ENCODE measurements at places on chromosomes 2 and 18.

GRCh38 chr2:239363946-239364637 lies 36.7 kb downstream of the HDAC4 start:
- no peak for DNase-seq

GRCh38 chr18:38329145-38329544 lies 763.5 kb upstream of the CELF4 start:
- DNase-seq = no peak

- DNase-seq = no peak
Measured at GRCh38 chr18:61742565-61743429, 150.0 kb downstream of the RNF152 start.

- DNase-seq = no peak
Measured at GRCh38 chr2:151374436-151374835, 17.0 kb downstream of the TNFAIP6 start.

DNA sequence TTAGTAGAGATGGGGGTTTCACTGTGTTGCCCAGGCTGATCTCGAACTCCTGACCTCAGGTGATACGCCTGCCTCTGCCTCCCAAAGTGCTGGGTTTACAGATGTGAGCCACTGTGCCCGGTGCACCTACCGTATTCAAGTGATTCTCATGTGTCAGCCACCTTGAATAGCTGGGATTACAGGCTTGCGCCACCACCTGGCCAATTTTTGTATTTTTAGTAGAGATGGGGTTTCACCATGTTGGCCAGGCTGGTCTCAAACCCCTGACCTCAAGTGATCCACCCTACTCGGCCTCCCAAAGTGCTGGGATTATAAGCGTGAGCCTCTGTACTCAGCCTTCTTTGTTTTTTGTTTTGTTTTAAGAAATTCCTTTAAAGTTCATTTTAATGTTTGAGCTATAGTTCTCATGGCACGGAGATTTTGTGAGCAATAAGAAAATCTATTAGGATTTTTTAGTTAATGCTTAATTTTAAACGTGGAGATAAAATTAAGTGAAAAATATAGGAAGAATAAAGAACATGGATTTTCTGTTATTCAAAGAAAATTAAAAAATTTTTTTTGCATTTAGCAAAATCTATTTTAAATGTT lies 242.6 kb downstream of the PHLPP1 start:
- DNase-seq = no peak

DNA sequence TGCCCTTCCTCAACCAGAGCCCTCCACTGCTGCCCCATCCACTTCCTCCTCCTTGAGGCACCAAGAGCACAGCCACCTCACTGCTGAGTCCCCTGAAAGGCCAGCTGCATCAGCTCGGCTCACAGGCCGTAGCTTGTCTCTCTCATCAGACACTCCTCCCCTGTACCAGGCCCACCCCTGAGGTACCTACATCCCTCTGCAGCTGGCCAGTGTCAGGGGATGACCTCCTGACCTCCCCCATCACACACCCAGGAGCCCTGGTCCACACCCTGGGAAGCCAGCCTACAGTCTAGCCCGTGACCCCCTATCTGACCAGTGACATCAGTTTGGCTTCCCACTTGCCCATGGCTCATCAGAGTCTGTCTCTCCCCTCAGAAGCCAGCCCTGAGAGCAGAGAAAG lies 205.6 kb downstream of the TNS1 start:
- DNase-seq = no peak

DNA sequence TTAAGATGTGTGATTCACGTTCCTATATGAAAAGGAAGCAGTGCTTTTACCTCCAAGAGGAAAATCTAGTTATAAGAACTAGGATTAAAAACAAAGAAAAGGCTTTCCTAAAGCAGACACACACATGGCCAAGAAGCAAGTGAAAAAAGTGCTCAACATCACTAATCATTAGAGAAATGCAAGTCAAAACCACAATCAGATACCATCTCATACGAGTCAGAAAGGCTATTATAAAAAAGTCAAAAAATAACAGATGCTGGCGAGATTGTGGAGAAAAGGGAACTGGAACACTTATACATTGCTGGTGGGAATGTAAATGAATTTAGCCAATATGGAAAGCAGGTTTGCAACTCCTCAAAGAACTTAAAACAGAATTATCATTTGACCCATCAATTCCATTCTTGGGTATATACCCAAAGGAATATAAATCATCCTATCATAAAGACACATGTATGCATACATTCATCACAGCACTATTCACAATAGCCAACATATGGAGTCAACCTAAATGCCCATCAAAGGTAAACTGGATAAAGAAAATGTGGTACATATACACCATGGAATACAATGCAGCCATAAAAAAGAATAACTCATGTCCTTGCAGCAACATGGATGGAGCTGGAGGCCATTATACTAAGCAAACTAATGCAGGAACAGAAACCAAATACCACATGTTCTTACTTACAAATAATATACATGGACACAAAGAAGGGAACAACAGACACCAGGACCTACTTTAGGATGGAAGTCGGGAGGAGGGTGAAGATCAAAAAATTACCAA lies 285.3 kb downstream of the RAD51AP2 start:
- no peak for DNase-seq

DNA sequence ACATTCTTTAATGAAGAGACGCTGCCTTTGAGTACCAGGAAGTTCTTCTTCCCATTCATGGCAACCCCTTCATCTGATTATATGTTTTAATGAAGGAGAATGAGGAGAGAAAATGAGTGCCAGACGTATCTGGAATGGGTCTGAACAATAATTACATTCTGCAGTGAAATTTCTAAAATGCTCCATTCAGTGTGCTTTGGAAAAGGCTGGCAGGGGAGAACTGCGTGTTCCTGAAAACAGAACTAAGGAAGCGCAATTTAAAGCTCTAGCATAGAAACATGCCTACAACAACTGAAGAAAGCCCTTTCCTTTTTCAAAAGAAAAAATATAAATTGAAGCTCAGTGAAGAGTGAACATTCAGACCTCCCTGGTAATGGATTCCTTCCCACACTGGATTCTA lies 58.8 kb downstream of the BOD1L2 start:
- no peak for DNase-seq

DNA sequence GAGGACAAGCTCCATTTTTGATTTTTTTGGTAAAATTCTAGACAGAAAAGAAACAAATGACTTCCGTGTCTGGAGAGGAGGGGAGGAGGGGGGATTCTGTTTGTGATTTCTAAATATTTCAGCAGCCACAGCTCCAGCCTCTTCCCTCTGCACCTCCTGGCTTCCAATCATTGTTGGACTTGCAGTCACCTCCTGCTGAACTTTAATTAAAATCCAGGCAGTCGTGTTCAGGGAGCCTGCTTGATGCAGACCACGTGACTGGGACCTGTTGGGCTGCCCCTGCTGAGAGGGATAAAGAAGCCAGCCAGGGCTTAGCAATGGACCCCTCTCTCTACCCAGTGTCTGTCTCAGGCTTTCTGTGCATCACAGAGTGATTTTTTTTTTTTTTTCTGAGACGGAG lies 115.1 kb downstream of the SH3BP4 start:
- DNase-seq = no peak

DNA sequence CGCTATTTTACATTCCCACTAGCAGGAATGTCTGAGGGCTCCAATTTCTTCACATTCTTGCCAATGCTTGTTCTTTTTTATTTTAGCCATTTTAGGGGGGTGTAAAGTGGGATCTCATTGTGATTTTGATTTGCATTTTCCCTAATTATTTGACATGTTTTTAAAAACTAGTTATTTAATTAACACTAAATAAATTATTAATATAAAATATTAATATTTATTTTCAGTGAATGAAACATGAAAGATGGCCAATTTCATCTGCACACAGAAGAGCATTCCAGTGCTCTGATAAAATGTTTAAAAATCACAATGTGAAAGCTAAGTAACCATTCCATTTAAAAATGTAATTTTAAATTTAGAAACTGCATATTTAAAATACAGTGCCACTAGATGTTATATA lies 322.2 kb upstream of the ZNF521 start:
- DNase-seq = no peak

- DNase-seq = no peak
Measured at GRCh38 chr2:113273981-113274380, 4.7 kb downstream of the PAX8 start.

- no peak for DNase-seq
Measured at GRCh38 chr2:11352781-11353537, 8.5 kb upstream of the ROCK2 start.

GRCh38 chr2:20106746-20107145 lies 55.3 kb upstream of the LAPTM4A start:
- DNase-seq = no peak

DNA sequence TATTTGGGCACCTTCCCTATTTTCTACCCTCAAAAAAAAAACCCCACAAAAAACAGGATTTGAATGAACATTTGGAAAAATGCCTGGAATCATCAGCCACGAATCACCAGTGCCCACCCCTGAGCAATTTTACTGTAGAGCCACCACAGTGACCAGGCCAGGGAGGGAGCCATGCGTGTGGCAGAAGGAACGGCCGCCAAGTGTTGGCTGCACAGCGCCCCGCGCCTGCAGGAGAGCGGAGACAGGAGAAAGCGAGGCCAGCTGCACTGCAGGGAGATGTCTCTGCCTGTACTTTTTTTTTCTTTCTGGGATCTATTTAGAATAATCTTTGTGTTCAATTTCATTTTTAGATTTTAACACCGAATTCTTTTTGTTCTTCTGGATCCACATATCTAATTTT lies 269.3 kb upstream of the RAB12 start:
- no peak for DNase-seq

DNA sequence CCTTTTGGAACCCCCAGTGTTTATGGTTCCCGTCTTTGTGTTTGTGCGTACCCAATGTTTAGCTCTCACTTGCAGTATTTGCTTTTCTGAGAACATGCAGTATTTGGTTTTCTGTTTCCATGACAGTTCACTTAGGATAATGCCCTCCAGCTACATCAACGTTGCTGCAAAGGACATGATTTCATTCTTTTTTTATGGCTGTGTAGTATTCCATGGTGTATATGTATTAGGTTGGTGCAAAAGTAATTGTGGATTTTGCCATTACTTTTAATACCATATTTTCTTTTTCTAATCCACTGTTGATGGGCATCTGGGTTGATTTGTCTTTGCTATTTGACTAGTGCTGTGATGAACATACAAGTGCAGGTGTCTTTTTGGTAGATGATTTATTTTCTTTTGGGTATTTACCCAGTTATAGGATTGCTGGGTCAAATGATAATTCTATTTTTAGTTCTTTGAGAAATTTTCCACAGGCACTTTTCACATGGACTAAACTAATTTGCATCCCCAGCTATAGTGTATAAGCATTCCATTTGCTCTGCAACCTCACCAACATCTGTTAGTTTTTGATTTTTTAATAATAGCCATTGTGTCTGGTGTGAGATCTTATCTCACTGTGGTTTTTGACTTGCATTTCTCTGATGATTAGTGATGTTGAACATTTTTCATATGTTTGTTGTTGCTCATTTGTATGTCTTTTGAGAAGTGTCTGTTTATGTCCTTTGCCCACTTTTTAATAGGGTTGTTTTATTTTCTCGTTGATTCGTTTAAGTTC lies 63.6 kb downstream of the CERS6 start:
- DNase-seq = no peak

All from LoVo (cell line).